Placental epithelial cell (primary cell): ENCODE measurements at places on chromosomes 3 and 15. TPM values are rescaled to one million over a fixed set of nuclear protein-coding genes. Genes with fewer than 3 reads are reported as not detected.

The SCN5A gene
- 1.3 and 2.0 TPM in 2 replicates for total RNA-seq

The DNAJA4 gene
- total RNA-seq, result 22.0 and 22.9 TPM in 2 replicates

The SECISBP2L gene
- 53.1 and 136 TPM in 2 replicates for total RNA-seq

The TMIE gene
- 0.22 TPM in 1 of 2 replicates, not detected in the other for total RNA-seq

The SEMA6D gene
- total RNA-seq, result 21.1 and 37.7 TPM in 2 replicates

The SPINK8 gene
- total RNA-seq, result not detected in 2 replicates

The HES1 gene
- 1.6 and 8.2 TPM in 2 replicates for total RNA-seq
